Osteocyte (in vitro differentiated cells): ENCODE measurements at places on chromosomes 5 and 9. TPM values are rescaled to one million over a fixed set of nuclear protein-coding genes. Genes with fewer than 3 reads are reported as not detected.

DNA sequence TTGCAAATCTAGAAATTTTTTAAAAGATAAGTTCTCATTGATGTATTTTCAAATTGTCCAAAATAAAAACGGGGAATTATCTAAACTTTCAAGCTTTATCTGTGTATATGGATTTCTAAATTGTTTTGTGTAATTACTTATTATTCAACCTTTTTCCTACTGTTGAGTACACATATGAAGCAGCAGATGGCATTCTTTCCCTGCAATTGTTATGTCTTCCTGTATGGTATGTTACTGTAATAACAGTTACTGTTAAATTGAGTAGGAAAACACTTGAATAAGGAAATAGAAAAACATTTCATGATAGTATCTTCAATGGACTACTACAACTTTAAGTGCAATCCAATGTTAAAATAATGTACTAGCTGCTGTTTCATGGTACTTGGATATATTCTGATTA, 124.8 kb downstream of the RANBP17 start:
- no peak overlapping the region for H3K27ac ChIP-seq
- peaks cover 2% of the 10 kb centered on the region for H3K4me1 ChIP-seq
- H3K4me3 ChIP-seq: no peak overlapping the region

DNA sequence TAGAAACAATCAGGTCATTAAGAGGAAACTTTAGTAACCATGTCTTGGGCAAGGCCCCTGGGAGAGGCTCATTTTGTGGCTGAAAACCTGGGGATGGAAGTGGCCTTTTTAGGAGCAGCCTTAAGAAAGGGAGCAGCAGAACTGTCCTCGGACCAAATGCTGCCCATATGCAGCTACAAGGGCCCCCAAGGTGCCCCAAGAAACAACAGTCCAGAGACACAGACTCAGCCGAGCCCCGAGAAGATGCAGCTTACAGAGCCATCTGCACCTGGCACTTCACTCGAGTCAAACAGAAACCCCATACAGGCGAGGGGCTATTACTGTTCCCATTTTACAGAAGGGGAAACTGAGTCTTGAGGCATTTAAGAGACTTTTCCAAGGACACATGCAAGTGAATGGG, 58.0 kb downstream of the COL23A1 start:
- no peaks in the 10 kb centered on the region for H3K27me3 ChIP-seq
- no peaks in the 10 kb centered on the region for H3K36me3 ChIP-seq
- no peak overlapping the region for H3K27ac ChIP-seq
- no peak overlapping the region for H3K4me3 ChIP-seq
- no peak for DNase-seq
- H3K4me1 ChIP-seq: no peaks in the 10 kb centered on the region

The BTNL3 gene
- total RNA-seq: not detected in 2 replicates

DNA sequence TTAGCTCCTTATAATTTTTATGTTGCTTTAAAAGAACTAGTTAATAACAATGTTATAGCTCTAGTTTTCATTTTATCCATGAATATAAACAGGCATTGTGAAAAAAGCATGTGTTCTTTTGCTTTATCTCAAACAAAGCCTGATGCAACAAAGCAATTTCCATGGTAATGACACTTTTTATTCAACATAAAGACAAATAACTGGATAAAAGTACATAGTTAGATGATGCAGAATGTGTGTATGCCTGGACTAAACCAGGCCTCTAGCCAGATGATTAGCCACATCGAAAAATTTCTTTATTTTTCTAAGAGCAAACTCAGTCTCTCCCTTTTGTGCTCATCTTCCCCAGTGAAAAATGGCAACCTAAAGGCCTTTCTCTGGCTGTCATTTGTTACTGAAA, 125.6 kb upstream of the TARS1 start:
- H3K27me3 ChIP-seq: no peaks in the 10 kb centered on the region
- no peak overlapping the region for H3K4me3 ChIP-seq
- H3K27ac ChIP-seq: no peak overlapping the region
- H3K4me1 ChIP-seq: peaks cover 27% of the 10 kb centered on the region

DNA sequence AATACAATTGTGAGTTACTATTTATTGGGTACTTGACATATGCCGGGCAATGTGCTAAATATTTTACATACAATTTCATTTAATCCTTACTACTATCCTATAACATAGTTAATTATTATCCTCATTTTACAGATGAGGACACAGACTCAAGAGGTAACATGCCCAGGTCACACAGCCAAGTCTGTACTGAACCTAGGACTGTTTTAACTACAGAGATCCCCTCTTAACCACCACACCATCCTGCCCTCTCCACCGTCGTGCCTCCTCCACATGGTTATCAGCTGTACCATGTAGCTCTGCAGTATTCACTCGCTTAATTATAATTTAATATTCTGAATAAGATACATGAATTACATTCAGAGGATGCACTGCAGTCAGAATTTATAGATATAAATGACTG, 5.3 kb downstream of the RAB14 start:
- DNase-seq: no peak
- H3K4me1 ChIP-seq: peaks cover 76% of the 10 kb centered on the region
- H3K27ac ChIP-seq: no peak overlapping the region
- H3K36me3 ChIP-seq: no peaks in the 10 kb centered on the region
- no peak overlapping the region for H3K4me3 ChIP-seq

DNA sequence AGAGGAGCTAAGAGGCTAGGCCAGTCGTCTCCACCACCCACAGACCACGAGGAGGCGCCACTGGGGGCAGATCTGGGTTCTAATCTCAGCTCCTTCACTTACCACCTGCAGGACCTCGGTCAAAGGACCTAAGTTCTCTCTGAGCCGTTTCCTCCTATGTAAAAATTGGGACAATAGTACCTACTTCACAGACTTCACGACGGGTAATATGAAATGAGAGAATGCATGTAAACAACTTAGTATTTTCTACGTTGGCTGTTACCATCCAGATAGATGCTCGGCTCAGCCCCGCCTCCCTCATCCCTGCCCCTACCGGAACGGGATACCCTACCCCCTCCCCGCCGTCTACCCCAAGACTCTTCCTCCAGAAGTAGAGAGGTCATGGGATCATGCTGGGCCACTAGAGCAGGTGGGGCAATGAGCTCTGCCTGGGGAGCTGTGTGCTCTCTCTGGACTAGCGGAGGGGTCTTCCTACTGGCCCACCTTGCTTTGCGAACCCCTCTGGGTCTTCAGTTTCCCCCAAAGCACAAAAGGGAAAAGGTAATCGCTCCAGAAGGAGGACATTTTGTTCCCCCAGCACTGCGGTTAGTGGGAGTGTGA, 541 bp downstream of the GNPDA1 start:
- peaks cover 15% of the 10 kb centered on the region for H3K36me3 ChIP-seq
- H3K27me3 ChIP-seq: no peaks in the 10 kb centered on the region
- no peak for DNase-seq
- peaks cover 25% of the 10 kb centered on the region for H3K4me1 ChIP-seq

The PCDHGB2 gene
- 0.50 and 0.59 TPM in 2 replicates for total RNA-seq

- peaks cover 20% of the 10 kb centered on the region for H3K36me3 ChIP-seq
- DNase-seq: no peak
- H3K4me1 ChIP-seq: peaks cover 42% of the 10 kb centered on the region
These were observed 82.4 kb downstream of the NNT start for GRCh38 chr5:43685252-43685950.

DNA sequence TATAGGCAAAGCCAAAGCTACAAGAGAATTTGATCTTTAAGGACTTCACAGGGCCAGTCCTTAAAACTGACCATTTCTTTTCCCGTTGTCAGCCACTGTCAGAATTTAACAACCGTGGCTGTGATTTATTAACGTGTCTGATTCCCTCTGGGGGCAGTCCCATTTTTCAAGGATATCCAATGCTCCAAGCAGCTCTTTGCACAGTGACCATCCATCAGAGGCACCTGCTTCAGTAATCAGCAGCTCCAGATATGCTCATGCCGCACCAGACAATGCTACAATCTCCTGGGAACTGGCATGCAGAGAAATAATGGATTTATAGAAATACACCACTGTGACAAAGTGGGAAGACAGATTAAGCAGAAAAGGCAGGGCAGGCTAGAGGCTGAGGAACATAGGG, 163.3 kb upstream of the PPP1R2B start:
- no peaks in the 10 kb centered on the region for H3K4me1 ChIP-seq
- H3K36me3 ChIP-seq: no peaks in the 10 kb centered on the region
- no peak for DNase-seq
- no peak overlapping the region for H3K4me3 ChIP-seq
- no peak overlapping the region for H3K27ac ChIP-seq
- peaks cover 2% of the 10 kb centered on the region for H3K27me3 ChIP-seq

The OMD gene
- 27.2 and 31.1 TPM in 2 replicates for total RNA-seq

The GALNT12 gene
- not detected in 2 replicates for total RNA-seq

GRCh38 chr9:129490583-129491486, 130.1 kb downstream of the C9orf50 start:
- H3K36me3 ChIP-seq: no peaks in the 10 kb centered on the region
- H3K4me3 ChIP-seq: peak overlapping the region; percentile 64
- no peak for DNase-seq
- H3K4me1 ChIP-seq: peaks cover 79% of the 10 kb centered on the region

GRCh38 chr5:151741678-151742423, 16.6 kb downstream of the ATOX1 start:
- peaks cover 9% of the 10 kb centered on the region for H3K36me3 ChIP-seq
- DNase-seq: no peak
- H3K4me1 ChIP-seq: peaks cover 67% of the 10 kb centered on the region
- H3K4me3 ChIP-seq: no peak overlapping the region
- peak overlapping the region; percentile 96 for H3K27ac ChIP-seq

DNA sequence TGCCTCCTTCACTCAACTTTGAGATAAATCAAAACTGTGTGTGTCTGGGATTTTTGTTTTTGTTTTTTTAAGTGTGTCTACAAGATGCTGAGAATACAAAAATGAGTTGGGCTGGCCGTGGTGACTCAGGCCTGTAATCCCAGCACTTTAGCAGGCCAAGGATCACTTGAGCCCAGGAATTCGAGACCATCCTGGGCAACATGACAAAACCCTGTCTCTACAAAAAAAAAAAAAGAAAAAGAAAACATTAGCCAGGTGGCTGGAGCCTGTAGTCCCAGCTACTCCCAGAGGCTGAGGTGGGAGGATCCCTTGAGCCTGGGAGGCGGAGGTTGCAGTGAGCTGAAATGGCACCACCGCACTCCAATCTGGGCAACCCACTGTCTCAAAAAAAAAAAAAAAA, 21.0 kb downstream of the HNRNPK start:
- H3K36me3 ChIP-seq: no peaks in the 10 kb centered on the region
- DNase-seq: no peak

DNA sequence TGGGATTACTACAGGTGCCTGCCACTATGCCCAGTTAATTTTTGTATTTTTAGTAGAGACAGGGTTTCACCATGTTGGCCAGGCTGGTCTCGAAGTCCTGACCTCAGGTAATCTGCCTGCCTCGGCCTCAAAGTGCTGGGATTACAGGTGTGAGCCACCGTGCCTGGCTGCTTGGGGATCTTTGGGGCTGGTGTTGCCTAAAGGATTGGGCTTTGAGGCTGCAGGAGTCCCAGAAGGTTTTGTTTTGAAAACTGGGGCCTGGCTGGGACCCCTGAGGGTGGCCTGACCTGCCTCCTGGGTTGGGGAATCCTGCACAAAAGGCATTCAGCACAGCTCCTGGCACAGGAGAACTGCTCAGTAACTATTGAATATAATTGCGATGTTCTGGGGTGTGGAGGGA, 25.1 kb upstream of the SHB start:
- H3K36me3 ChIP-seq: no peaks in the 10 kb centered on the region
- H3K27ac ChIP-seq: no peak overlapping the region
- peak; percentile 69 for DNase-seq
- H3K4me3 ChIP-seq: no peak overlapping the region
- peaks cover 21% of the 10 kb centered on the region for H3K27me3 ChIP-seq
- H3K4me1 ChIP-seq: no peaks in the 10 kb centered on the region

GRCh38 chr9:135617538-135617900, 21.8 kb downstream of the GLT6D1 start:
- DNase-seq: no peak
- no peak overlapping the region for H3K27ac ChIP-seq
- H3K36me3 ChIP-seq: no peaks in the 10 kb centered on the region
- H3K4me1 ChIP-seq: no peaks in the 10 kb centered on the region
- no peak overlapping the region for H3K4me3 ChIP-seq
- H3K27me3 ChIP-seq: peaks cover 6% of the 10 kb centered on the region

The PCDHB9 gene
- total RNA-seq: 3.4 and 4.3 TPM in 2 replicates

DNA sequence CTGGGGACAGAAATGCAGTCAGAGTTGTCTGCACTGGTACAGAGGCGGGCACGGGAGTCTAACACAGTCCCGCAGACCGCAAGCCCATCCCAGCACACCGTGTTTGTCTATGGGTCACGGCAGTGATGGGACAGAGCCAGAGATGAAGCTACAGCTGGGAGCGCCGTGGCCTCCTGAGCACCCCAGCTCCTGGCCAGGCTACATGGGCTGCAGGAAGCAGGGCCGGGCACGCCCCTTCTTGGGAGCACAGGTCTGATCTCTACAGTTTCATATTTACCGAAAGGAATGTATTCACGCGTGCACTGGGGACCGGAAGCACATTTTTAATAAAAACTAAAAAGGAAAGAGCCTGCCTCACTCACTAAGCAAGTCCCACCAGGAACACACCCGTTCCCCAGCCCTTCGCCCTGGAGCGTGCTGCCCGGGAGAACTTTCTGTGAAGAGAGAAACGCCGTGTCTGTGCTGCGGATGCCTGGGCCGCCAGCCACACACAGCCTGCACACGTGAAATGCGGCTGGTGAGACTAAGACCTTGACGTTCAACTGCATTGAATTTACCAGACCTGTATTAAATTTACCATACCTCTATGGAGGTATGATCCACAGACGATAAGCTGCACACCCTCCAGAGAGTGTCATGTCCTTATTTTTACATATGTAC, 81.1 kb downstream of the VAV2 start:
- H3K27ac ChIP-seq: no peak overlapping the region
- H3K4me3 ChIP-seq: no peak overlapping the region
- peaks cover 19% of the 10 kb centered on the region for H3K4me1 ChIP-seq

- H3K27ac ChIP-seq: no peak overlapping the region
- H3K27me3 ChIP-seq: no peaks in the 10 kb centered on the region
- no peak for DNase-seq
- H3K36me3 ChIP-seq: peaks cover 35% of the 10 kb centered on the region
- H3K4me1 ChIP-seq: peaks cover 21% of the 10 kb centered on the region
These were observed 45.5 kb downstream of the ECPAS start for GRCh38 chr9:111438541-111439235.

- peaks cover 51% of the 10 kb centered on the region for H3K4me1 ChIP-seq
- no peaks in the 10 kb centered on the region for H3K27me3 ChIP-seq
- H3K27ac ChIP-seq: no peak overlapping the region
These were observed 652.2 kb upstream of the WWC1 start for GRCh38 chr5:167639273-167639672.

- no peak overlapping the region for H3K27ac ChIP-seq
- H3K4me3 ChIP-seq: no peak overlapping the region
- H3K27me3 ChIP-seq: peaks cover 17% of the 10 kb centered on the region
These were observed 9.9 kb upstream of the MEGF10 start for GRCh38 chr5:127280491-127281220.

DNA sequence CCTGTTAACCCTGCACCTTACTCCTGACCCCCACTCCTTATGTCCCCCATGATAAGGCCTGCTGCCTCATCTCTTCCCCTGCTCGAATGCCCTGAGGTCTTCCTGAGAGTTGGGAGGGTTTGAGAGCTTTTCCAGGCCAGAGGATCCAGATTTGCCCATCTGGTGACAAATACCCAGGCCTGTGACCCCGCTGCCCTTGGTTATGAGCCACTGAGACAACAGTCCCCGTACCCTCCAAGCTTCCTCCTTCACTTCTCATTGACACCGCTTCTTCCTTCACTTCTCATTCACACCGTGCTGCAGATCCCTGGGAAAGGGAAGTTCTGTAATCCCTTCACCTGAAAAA, 593 bp downstream of the GM2A start:
- peaks cover 14% of the 10 kb centered on the region for H3K4me1 ChIP-seq
- DNase-seq: no peak
- peaks cover 6% of the 10 kb centered on the region for H3K27me3 ChIP-seq
- no peaks in the 10 kb centered on the region for H3K36me3 ChIP-seq
- peak overlapping the region; percentile 70 for H3K27ac ChIP-seq
